T-cell (primary cell): ENCODE measurements at places on chromosomes 16 and 17. TPM values are rescaled to one million over a fixed set of nuclear protein-coding genes. Genes with fewer than 3 reads are reported as not detected.

OTOP2 gene
- not detected for total RNA-seq

SEZ6 gene
- total RNA-seq = not detected

GPR142 gene
- not detected for total RNA-seq

CCL4 gene
- total RNA-seq = 20.4 TPM

FBXW10 gene
- not detected for total RNA-seq

- DNase-seq = no peak
Measured at GRCh38 chr17:61057257-61057656, 342.4 kb upstream of the TBX2 start.
